ENCODE measurements at places on chromosomes 7 and 10. TPM values are rescaled to one million over a fixed set of nuclear protein-coding genes. Genes with fewer than 3 reads are reported as not detected.

- no peak for DNase-seq
These were observed 89.3 kb downstream of the NPSR1 start for GRCh38 chr7:34747176-34747781.

- DNase-seq, result no peak
These were observed 66.4 kb upstream of the ATRNL1 start for GRCh38 chr10:115026746-115027140.

DNA sequence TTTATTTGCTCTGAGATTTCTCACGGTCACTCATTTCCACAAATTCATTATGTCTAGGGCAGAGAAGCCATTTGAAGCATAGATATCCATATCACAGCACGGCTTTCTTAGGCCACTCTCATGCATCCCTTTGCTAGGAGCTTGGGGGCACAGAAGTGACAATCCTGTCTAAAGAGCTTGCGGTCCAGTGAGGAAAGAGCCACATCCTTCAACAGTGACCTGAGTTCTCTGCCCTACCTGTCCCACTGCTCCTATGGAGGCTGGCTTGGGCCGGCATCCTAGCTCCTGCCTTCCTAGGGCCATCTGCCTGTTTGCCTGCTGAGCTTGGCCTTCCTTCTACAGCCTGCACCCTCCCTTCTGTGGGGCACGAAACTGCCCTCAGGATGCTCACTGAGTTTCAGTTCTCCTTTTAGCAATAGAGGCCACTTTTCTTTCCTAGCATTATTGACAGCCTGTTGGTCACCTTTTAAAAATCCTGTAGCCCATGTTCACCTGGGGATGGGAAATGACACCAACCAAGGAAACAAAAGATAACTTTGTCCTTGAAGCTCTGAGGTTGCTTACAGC is 212.1 kb upstream of the GRB10 start:
- DNase-seq, result no peak

DNA sequence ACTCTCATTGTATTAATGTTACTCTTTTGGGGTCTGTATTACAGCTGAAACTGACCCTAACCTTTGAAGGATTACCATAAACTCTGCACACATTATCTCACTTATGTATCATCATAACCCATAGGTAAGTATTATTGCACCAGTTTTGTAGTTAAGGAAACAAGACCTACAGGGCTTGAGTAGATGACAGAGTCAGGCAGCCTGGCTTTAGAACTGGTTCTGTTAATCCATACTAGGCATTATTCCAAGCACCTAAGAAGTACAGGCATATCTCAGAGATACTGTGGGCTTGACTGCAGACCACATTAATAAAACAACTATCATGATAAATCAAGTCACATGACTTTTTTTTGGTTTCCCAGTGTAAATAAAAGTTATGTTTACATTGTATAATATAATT is 17.1 kb upstream of the AKR1B1 start:
- no peak for DNase-seq

DNA sequence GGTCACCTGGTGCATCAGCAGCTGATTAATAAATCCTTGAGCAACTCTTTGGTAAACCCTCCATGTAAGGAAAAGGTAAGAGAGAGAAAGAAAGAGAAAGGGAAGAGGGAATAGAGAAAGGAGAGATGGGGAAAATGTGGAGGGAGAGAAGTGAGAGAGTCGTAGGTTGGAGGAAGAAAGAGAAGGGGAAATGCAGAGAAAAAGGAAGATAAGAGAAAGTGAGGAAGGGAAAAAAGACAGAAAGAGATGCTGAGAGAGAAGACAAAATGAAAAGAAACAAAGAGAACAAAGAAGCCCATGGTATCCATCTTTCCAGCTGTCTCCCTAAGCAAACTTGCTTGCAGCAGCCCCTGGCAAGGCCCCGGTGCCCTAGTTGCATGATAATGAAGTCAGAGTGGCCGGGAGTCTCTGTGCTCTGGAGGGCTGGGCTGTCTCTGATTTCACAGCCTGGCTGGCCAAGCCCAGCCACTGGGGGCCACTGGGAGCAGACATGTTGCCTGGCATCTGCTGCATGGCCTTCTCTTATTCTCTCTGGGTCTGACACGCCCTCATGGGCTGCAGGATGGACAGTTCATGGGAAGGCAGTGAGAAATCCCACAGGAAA is 48.4 kb downstream of the PRR15 start:
- DNase-seq, result no peak

GRCh38 chr10:104330168-104331110 is 7.8 kb downstream of the ITPRIP start:
- no peak for DNase-seq

- no peak for DNase-seq
These were observed 25.3 kb downstream of the FRMPD2 start for GRCh38 chr10:48249004-48249762.

- DNase-seq, result peak; percentile 41
These were observed 880 bp upstream of the ELN start for GRCh38 chr7:74026903-74027682.

DNA sequence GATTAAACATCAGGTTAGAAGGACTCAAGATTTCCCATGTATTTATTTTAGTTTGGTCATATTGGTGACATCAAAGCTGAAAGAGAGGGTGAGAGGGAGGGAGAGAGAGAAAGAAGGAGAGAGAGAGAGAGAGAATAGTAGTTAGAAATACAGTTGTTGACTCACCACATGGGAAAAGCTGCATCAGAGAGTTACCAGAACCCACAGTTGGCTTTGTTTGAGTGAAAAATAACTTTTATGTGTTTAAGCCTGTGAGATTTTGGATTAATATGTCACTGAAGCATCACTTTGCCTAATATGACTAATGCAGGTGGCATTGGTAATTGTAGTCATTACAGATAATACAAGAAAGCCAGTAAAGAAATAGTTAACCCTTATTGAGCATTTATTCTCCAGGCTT is 303.9 kb downstream of the REEP3 start:
- DNase-seq, result no peak

DNA sequence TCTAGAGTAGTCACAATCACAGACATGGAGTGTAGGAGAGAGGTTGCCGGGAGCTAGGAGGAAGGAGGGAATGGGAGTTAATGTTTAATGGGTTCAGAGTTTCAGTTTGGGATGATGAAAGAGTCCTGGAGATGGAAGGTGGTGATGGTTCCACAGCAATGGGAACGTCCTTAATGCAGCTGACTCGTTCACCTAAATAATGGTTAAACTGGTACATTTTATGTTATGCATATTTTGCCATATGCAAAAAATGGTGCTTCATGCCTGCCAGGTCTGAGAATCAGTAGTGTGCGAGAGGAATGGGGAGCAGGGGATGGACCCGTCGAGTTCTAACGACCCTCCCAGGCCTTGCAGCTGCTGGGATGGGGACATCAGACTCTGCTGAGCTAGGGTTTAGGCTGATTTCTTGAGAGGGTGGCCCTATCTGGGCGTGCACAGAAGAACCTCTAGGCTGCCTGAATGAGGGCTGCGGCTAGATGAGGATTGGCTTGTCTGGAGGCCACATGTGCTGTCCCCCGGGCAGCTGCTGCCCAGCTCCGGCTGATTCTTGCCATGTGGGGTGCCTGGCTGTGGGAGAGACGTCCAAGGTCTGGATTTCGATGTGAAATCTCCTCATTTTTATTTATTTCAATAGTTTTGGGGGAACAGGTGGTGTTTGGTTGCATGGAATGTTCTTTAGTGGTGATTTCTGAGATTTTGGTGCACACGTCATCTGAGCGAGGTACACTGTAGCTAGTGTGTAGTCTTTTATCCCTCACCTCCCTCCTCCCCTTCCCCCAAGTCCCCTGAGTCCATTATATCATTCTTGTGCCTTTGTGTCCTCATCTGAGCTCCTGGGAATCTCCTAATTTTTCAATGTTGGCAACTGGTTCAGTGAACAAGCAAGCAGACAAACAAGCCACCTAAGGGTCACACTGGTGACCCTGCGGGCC is 116.0 kb downstream of the GRK5 start:
- DNase-seq, result no peak

GRCh38 chr10:131745591-131745990 is 155.2 kb upstream of the PPP2R2D start:
- DNase-seq, result no peak

DNA sequence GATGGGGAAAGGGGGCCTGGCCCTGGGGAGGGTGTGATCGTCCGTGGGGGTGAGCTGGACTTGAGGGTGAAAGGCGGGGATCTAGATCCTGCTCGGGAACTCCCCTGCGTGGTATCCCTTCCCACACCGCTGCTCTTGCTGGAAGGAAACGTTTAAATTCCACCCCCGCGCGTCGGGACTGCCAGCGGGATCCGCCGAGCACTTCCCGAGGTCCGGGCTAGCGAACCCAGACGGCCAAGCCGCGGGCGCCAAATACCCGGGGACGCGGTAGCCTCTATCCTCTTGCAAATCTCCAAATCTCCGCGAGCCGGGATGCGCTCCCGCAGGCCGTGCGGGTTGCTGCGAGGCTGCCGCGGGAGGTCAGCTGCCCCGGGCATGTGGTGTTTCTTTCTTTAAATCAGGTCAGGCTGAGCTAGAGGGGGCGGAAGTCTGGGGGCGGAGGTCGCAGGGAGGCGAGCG is 904 bp downstream of the NPTX2 start:
- DNase-seq, result no peak

- no peak for DNase-seq
These were observed 6.6 kb upstream of the DEPP1 start for GRCh38 chr10:44985175-44985681.

- no peak for DNase-seq
These were observed 405.7 kb upstream of the RNF32 start for GRCh38 chr7:156234666-156235494.

DNA sequence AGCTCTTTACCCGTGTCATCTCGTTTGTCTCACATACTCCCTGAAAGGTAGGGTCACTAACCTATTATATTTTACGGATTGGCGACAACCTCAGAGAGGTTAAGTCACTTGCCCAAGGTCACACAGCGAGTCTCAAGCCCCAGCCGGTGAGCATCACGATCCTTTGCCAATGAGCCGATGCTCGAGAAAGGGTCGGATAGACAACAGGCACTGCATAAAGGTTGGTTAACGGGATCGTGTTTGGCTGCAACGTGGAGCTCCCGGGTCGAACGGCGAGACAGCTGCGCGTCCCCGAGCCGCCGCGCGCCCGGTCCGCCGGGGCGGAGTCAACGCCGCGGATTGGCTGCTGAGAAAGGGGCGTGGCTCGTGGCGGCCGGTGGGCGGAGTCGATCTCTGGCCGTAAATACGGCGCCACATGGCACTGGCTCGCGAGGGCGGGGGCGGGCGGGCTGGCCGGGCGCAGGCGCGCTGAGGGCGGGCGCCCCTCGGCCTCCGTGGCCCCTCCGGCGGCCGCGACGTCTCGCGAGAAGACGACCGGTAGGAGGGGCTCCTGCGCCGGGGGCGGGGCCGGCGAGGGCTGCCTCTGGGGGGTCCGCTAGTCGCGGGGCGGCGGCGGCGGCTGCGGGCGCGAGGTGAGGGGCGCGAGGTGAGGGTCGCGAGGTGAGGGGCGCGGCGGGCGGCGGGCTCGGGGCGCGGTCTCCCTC is at the start of gene CHST12:
Gene CHST12, plus strand, starts transcription at position 598 of the 704 bp plus-strand sequence. CDS start 29,029 bp downstream, outside the sequence.
- DNase-seq, result peak; percentile 94

DNA sequence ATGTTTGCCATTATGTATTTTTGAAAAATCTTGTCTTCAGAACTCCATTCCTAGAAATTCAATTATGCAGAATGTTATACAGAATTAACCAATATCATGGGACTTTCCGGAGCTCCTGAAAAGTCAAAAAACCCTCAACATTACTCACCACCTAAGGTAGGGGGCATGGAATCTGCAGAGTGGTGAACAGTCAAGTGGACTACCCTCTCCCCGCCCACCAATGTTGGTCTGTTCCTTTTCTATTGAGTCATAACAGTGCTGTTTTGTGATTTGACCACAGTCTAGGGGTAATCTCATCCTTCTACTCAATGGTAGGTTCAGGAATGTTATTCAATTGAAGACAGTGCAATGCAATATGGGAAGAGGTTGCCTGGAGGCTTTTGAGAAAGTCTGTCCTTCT is 130.5 kb upstream of the HABP2 start:
- no peak for DNase-seq

DNA sequence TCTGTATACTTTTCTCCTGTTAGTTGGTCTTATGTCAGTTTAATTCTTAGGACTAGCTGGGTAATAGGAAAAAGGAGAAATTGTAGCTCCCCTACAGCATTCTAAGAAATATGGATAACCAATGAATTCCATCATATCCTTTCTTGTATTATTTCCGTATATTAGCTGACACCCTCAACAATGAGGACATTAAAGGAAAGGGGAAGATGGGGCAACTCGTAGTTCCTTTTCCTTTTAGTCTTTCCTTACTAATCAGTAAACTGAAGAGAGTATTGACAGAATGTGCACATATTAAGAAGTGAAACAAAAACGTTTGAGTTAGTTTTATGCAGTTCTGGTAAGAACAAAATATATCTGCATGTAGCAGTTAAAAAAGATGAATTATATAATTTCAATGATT is 35.1 kb upstream of the C10orf67 start:
- no peak for DNase-seq

DNA sequence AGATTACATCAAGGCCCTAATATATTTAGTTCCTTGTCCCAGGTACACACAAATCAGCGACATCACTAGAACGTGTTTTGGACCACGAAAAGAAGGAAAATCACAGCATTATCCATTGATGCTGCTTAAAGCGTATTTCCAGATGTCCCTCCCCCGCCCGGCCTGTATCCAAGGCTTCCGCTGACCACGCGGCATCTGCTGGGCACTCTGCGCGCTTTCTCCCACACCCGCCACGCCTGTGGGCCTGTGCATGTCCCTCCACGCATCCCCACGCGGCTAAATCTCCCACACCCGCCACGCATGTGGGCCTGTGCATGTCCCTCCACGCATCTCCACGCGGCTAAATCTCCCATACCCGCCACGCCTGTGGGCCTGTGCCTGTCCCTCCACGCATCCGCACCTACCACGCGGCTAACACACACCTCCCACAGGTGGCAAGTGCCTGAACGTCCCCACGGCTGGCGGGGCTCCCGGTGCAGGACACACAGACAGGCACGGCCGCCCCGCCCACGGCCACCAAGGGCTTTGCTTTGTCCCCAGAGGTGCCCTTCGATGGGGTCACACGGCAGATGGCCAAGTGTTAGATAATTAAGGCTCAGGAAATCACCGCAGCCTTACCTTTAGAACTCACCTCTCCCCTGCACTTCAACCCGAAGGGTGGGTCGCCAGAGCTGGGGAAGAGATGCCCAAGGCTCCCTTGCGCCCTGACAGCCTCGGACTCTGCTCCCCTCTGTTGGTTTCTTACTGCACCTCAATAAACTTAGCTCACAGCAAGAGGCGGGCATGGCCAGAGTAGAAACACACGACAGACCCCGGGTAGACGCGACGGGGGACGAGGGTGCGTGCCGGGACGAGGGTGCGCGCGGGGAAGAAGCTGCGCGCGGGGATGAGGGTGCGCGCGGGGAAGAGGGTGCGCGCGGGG is 49.5 kb downstream of the DIP2C start:
- DNase-seq, result no peak

DNA sequence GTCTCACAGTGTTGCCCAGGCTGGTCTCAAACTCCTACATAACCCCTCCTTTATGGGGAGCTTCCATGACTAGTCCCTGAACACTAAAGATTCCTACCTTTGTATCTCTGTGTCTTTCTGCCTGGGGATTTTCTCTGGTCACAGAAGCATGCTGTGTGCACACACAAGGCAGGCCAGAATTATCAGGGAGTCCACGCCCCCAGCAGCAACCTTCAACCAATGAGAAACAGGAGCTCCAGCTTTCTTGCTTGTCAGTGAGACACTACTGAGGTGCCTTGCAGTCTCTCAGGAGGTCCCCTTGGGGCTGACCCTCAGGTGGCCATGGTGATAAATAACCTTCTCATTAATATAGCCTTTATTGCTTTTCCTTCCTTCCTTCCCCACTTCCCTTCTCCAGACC is 45.1 kb upstream of the AUTS2 start:
- no peak for DNase-seq

GRCh38 chr7:88361357-88361756 is 54.7 kb upstream of the STEAP4 start:
- no peak for DNase-seq

The ACTL6B gene
- not detected for total RNA-seq

The XRCC2 gene
- total RNA-seq, result 21.8 TPM

The CYP26C1 gene
- total RNA-seq, result not detected

The NKX1-2 gene
- total RNA-seq, result not detected

The SFXN2 gene
- 52.2 TPM for total RNA-seq

The CCDC3 gene
- 0.09 TPM for total RNA-seq

All from activated T-helper 2 cell treated with anti-CD3 and anti-CD28 coated beads, Interferon-gamma antibody, Interleukin-2, Interleukin-4, amounts not matched to agents 10 μg/mL and 5 μg/mL and 100 μg/mL, durations not matched to agents 14 hours and 24 hours and 36 hours (primary cell).